ENCODE measurements at places on chromosomes 3 and 15.

GRCh38 chr15:68774120-68774519, 46.6 kb downstream of the ANP32A start:
- no peak for DNase-seq

- DNase-seq = no peak
Measured at GRCh38 chr3:141302364-141303141, 65.8 kb upstream of the ZBTB38 start.

DNA sequence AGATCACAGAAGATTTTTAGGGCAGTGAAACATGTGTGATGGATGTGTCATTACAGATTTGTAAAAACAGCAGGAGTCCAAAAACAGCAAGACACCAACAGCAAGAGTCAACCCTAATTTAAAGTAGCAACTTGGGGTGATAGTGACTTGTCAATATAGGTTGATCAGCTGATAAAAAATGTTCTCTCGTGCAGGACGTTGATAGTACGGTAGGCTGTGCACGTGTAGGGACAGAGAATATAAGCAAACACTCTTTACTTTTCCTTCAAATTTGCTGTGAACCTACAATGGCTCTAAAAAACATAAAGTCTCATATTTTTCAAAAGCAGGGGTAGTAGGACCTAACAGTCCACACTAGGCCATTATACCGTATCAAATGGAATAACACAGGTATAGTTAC, 120.8 kb downstream of the STAG1 start:
- no peak for DNase-seq

DNA sequence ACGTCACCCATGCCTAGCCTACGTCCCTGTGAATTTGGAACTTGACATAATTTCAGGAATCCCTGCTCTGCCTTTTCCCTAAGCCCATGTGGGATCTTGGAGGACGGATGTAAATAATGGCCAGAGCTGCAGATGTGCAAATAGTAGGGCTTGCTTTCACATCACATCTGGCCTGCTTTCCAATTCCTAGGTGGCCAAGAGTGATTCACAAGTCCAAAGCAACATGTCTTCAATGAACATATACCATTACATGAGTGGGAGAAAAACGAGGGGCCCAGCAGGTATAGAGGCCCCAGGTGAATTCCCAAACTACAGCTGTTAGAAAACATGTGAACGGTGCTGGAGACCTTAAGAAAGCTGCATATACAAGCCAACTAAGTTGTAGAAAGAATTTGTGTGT, 214.6 kb downstream of the MAGI1 start:
- DNase-seq = no peak

DNA sequence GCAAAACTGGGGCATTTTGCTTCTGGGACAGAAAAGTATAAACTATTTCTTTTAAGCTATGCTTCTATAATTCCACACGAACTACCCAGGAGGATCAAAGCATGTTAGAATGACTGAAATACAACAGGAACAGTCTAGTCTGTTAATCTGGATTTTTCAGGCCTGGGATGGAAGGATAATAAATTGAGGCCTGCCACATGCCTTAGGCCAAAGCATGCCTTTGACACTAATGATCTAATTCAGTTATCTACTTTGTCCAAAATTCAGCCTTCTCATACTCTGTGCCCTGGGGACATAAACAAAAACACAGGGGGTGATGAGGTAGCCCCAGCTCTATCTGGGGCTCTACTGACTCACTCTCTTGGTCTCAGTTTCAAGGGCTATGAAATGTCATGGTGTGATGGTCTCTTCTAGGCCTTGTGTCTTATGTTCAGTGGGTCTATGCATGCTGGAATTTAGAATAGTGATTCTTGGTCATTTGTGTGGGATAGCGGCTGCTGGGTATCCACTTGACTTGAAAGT, 32.5 kb downstream of the GAP43 start:
- no peak for DNase-seq

DNA sequence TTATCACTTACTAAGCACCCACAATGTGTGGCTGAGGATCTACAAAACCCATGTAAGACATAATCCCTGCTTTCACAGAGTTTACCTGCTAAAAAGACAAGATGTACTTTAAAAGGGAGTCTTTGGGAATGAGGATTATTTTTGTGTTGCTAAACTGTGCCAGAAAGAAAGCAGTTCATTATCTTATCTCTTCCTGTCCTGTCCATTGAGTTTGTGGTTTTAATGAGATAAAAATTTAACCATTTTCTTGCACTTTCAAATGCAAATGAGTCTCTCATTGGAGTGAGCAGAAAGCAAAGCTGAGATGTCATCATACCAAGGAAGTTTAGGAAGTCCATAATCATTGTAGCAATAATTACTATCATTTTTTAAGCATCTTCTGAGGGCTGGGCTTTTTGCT, 231.2 kb upstream of the ADAMTS9 start:
- DNase-seq = no peak

DNA sequence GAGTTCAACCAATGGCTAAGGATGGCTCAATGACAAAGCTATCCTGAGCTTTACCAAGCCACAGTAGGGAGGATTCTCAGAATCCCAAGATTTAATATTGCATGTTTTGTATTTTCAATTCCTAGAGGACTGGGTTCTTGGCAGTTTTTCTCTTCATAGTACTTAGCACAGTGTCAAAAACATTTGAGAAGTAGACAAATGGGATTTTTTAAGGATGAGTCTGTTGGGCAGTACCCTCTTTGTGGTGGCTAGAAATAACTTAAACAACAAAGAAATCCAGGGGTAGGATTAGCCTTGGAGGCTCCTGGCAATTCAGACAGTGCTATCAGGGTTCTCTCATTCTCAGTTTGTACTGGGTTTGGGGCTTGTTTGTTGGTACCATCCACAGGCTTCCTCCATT, 212.8 kb upstream of the RORA start:
- no peak for DNase-seq

- no peak for DNase-seq
Measured at GRCh38 chr15:70251246-70251990, 153.7 kb upstream of the TLE3 start.

DNA sequence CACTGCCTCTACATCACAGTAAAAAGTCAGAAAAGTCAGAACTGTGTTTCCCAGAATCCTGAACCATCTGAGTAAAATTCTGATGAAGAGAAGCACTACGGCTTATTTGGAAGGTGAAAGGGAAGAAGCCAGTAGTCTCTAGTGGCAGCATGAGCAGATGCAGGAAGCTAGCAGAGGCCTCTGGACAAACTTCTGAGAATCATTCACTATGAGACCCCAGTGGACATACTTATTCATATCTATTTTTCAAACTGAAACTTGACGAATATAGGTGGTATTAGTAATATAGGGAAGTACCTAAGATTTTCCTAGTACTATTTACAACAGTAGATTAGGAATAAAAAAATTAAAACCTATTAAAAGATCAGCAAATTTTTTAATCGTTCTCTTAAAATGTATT, 272.8 kb upstream of the TTC14 start:
- no peak for DNase-seq

- DNase-seq = no peak
Measured at GRCh38 chr3:52089691-52090090, 33.3 kb upstream of the DUSP7 start.

- no peak for DNase-seq
Measured at GRCh38 chr3:61411009-61411662, 150.2 kb upstream of the PTPRG start.

DNA sequence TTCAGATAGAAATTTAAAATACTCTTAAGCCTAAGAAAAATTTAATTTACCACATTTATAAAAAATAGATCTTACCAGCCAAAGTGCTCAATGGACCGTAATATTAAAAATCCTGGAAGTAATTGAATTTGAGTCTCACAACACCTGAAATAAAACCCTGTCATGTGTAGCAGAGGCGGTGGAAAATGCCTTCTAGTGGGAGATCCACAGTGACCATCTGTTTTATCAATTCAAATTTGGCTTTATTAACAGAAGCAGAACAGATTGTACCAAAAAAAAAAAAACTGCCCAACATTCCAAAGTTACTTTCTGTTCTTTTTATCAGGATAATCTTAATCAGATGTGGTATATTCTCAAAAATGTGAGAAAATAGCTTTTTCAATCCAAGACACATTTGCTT, 71.7 kb downstream of the DMXL2 start:
- no peak for DNase-seq

- no peak for DNase-seq
Measured at GRCh38 chr3:100975714-100976113, 17.5 kb downstream of the ABI3BP start.

DNA sequence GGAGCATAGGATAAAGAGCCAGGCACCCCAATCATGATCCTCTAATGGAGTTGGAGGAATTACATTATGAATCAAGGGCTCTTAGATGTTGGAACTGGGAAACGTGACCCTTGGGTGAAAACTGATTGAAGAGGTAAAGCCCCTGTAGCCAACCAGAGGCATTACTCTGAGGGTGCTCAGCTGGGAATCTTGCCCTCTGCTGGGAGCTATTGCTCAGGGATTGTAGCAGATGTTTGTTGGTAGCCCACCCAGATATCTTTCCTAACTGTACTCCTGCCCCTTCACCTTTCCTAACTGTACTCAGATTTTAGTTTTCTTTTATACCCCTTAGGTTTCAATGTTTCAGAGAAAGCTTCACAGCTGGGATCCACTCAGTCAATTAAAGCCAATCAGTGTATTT, 74.2 kb downstream of the RARB start:
- DNase-seq = no peak

DNA sequence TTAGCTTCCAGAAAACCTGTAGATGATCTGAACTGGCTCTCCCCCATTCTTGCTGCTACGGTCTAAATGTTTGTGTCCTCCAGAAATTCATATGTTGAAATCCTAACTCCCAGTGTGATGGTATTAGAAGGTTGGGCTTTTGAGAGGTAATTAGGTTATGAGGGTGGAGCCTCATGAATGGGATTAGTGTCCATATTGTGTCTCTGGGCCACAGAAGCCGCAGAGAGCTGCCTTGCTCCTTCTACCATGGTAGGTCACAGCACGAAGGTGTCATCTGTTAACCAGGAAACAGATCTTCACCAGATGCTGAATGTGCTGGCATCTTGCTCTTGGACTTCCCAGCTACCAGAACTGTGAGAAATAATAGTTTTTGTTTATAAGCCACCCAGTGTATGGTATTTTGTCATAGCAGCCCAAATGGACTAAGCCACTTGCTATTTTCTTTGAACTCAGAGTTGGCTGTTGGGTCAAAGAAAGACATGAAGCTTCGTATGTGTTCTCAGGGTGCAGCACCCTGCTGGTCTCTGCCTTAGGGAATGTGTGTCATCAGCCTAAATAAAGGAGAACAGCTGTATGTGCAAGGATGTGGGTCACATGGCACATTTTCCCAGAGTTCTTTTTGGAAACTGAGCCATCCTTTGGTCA, 317.5 kb upstream of the SLCO3A1 start:
- no peak for DNase-seq
